ENCODE measurements at places on chromosomes 2 and 18.

- DNase-seq = no peak
These were observed 11.0 kb upstream of the FARP2 start for GRCh38 chr2:241344925-241345651.

DNA sequence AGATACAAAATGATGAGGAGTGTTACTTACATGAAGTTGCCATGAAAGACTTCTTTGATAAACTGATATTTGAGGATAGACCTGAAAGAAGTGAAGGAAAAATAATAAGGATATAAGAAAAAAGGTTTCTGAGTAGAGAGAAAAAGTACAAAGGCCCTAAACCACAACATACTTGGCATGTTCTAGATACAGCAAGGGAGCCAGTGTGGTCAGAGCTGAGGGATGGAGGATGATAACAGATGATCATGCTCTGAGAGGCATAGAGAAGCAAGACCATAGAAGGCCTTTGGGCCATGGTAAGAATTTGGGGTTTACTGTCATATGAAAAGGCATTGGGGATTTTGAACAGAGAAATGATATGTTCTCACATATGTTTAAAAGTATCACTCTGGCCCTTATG lies 424.1 kb upstream of the CHST9 start:
- DNase-seq = no peak

GRCh38 chr2:224310943-224311625 lies 90.8 kb downstream of the FAM124B start:
- no peak for DNase-seq

- DNase-seq = no peak
These were observed 86.7 kb upstream of the SLC39A10 start for GRCh38 chr2:195570329-195570728.

GRCh38 chr2:2269989-2270562 lies 61.0 kb downstream of the MYT1L start:
- DNase-seq = no peak

DNA sequence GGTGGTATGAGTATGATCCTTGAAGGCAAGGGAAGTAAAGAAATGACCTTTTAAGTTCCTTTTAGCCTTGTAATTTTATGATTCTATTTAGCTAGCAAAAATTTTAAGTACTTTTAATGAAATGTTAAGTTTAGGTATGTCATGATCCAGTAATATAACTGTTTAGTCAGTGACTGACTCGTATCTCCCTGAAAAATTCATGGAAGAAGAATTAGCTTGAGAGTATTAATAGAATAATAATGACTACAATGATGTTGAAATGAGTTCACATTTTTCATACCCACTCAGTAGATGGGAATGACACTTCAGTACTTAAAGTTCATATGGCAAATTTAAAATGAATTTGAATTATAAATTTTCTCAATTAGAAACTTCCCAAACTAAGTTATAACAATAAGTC lies 14.6 kb downstream of the RAB3GAP1 start:
- no peak for DNase-seq

DNA sequence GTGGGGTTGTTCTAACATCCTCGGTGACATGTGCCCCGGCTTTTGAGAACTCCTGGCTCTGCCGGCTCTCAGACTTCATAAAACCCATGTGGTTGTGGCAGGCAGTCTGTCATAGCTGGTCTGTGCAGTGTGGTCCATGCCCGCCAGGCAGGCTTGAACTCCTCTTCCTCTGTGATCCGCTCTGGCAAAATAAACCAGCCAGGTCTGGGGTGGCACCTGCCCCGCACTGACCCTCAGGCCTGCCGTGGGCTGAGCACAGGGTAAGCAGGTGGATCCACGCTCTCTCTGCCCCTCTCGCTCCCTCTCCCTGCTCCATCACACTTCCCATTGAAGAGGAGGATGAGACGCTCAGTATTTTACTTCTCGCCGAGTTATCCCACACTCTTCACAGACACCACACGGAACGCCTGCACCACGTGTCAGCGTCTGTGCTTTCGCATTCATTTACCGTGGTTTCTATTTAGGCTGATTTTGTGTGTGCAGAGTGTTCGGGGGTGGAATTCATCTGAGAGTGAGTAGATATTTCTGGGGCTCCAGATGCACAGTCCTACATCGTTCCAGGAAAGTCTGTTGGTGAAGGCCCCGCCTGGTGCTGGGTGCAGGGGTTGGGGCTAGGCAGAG lies 56.4 kb downstream of the RTP5 start:
- DNase-seq = no peak

DNA sequence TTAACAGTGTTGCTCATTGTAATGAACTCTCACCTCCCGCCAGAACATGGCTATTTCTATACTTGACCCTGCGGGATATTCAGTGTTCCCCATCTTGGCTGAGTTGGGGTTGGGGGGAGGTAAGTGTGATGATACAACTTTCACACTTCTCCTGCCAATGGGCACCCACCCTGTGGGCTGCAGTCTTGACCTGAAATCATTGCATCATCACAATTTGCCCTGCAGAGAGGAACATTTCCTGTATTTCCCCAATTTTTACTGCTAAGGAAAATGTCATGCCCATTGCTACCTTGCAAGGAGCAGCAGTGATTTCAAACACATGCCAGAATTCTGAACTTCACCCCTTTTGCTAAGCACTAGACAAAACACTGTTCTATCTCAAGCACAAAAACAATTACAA lies 92.1 kb downstream of the ADD2 start:
- no peak for DNase-seq

DNA sequence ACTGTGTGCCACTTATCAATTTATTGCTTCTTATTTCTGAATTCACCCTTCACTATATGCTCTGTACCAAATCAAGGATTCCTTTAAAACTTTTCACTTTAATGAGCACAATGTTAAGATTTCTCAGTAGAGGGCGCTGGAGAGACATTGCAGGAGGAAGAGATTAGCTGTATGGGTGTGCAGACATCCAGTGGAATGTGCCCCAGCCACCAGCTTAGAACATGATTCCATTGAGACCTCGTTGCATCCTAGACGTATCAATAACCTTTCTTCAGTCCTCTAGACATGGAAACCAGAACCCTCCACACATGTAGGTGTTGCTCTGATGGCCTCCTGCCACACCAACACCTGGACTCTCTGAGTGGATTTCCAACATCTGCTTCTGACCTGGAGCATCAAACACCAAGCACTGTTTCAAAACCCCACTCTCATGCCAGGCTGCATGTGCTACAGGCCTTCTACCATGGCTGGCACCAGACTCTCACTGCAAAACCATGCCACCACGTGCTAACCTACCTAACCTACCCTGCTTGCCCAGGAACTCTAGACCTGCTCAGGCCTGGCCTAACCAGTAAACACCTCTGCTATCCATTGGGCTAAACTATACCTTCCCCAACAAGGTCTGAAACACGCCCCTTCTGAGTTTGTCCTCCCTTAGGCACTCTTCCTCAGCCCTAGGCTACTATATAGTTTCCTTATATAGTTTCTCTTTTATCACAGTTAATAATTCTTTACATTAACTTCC lies 633.2 kb upstream of the PKDCC start:
- DNase-seq = no peak

DNA sequence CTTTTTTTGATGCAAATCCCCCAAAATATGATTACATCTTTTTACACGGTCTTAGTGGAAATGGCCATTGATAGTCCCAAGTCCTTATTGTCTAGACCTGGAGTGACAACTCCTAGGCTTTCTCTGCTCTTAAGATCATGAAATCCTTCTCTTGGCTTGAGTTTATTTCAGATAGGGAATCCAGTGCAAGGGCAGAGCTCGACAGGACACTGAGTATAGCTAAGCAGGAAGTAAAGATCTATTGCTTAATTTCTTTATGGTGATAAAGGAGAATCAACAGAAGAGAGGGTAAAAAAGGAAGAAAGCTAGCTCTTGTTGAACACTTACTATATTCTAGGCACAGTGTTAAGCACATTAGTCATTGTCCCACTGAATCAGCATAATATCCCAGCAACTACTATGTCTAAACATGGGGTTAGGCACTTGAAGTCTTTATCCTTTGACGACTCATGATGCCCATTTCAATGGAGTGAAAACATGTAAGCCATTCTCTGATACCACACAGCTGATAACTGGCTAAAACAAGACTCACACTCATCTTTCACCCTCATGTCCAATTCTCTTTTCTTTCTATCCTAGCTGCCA lies 74.1 kb upstream of the LRATD1 start:
- DNase-seq = no peak

DNA sequence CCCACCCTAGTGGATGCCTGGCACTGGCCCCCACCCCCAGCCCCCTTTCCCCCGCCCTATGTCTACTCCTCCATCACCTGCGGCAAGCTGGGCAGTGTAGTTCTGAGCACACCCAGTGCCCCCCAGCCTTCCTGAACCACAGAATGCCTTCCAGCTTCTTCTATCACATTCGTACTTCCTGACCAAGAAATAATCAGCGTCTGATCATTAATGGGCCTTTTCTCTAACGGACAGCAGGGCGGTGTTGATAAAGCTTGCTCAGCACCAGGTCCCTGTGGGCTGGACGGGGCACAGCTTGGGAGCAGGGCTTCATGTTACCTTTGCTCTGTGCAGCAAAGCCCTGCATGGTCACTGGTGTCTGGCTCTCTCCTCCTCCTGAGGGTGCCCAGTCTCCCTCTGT lies 15.4 kb downstream of the UXS1 start:
- no peak for DNase-seq

DNA sequence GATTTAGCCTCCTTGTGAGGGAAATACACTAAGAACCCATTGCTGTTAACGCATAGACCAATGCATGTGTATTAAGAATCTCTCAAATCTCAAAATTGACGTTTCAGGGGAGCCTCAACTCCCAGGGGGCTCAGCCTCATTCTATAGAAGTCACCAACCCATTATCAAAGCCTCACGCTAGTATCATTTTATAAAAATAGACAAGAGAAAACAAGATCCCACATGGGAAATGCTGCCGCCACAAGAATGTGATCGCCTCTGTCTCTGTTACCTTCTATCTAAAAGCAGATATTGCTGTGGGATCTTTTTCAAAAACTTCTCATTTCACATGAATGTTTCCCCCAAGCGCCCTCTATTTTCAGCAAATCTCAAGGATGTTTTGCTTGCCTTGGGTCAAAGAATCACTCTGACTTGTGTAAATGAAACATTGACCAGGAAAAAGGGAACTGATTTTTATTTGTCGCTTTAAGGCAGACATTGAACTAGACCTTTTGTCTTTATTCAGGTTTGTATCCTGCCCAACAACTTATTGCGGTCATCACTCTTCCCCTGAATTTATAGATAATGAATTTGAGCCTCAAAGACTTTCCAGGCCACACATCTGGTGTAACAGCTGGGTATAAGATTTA lies 679.0 kb upstream of the ID2 start:
- DNase-seq = no peak

- DNase-seq = no peak
These were observed 180.3 kb downstream of the MYCN start for GRCh38 chr2:16120591-16121180.

DNA sequence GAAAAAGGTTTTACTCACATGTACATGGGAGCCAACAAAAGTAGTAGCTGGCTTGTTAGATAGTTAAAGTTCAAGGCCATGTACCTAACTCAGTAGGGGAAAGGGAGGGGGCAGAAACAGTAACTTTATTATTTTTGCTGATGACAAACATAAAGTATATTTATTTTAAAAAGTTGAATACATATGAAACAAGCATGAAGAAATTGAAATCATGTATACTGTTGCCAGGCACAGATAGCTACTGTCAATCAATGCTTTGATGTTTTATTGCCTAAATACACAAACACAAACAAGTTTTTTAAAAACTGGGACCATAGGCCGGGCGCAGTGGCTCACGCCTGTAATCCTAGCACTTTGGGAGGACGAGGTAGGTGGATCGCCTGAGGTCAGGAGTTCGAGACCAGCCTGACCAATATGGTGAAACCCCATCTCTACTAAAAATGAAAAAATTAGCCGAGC lies 7.6 kb upstream of the PSD4 start:
- no peak for DNase-seq

- DNase-seq = no peak
These were observed 391.3 kb upstream of the CELF4 start for GRCh38 chr18:37956902-37957301.

DNA sequence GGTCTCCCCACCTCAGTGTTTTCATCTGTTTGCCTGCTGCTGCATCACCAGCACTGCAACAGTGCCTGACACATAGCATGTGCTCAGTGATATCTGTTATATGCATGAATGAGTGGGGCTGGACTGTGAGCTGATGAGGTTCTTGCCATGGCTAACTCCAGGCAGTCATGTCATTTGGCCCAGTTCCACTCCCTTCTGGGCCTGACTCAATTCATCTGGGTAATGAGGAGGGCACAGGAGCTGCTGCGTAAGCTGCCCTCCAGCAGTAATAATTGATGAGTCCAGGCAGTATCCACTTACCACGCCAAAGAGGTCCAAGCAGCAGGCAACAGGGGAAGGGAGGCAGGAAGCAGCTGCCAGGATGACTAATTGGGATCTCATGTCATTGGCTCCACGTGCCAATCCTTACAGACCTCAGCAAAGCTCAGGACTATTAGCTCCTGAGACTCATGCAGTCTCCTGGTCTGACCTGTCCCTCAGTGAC lies 34.1 kb upstream of the MAT2A start:
- DNase-seq = no peak

GRCh38 chr2:40554665-40555294 lies 102.9 kb upstream of the SLC8A1 start:
- no peak for DNase-seq

GRCh38 chr2:63876311-63876710 lies 34.6 kb downstream of the UGP2 start:
- no peak for DNase-seq

GRCh38 chr2:237156857-237157779 lies 71.4 kb downstream of the COPS8 start:
- no peak for DNase-seq

DNA sequence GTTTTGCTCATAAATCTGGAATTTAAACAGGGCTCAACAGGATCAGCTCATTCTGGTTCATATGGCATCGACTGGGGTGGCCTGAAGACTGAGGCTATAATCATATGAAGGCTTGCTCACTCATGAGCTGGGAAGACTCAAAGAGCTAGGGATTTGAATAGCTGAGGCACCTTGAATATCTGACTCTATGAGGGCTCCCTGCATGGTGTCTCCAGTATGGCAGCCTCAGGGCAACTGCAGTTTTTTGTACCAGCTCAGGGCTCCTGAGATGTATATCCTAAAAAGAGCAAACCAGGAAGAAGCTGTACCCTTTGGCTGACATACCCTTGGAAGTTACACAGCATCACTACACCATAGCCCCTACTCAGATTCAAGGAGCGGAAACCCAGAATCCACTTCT lies 15.3 kb upstream of the GPR39 start:
- DNase-seq = no peak

GRCh38 chr2:42793334-42794270 lies 1.2 kb upstream of the HAAO start:
- DNase-seq = no peak

GRCh38 chr2:74502720-74503505 lies 3.5 kb upstream of the LBX2 start:
- DNase-seq = peak; percentile 22

- DNase-seq = no peak
These were observed 45.6 kb upstream of the GALNT3 start for GRCh38 chr2:165839610-165840009.

DNA sequence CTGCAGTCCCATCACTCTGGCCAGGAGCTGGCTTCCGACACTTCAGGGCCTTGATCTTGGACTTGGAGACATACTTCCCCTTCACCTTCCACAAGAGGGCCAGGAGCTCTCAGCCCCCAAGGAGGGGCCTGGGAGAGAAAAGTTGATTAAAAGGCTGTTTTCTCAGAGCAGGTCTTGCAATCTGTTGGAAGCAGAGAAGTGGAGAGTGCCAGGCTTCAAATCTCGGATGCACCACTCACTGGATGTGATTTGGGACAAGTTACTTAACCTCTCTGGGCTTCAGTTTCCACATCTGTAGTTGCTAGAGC lies 255.3 kb downstream of the CYP26B1 start:
- no peak for DNase-seq

GRCh38 chr2:136207665-136208064 lies 89.7 kb upstream of the CXCR4 start:
- DNase-seq = no peak

- no peak for DNase-seq
These were observed 43.1 kb downstream of the TMEM185B start for GRCh38 chr2:120180066-120180465.
